Fibroblast of skin of back (primary cell): ENCODE measurements at places on chromosomes 5 and 9.

- no peak for DNase-seq
Measured at GRCh38 chr5:137234973-137235943, 263.9 kb downstream of the SPOCK1 start.

DNA sequence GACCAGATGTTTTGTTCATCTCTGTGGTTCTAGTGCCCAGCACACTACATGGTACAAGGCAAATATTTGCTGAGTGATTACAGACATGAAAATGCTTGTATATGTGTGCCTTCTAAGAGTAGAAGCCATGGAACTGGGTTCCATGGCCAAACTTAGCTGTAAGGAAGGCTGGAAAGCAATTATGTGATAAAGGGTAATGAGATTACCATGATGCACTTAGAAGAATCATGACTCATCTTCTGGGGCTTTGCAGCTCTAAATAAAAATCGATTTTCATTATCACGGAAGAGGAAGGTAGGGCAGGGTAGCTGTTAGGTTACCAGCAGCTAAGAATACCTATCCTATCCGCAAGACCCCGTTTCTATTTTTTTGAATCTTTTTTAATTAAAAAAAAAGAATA lies 28.0 kb downstream of the RFK start:
- DNase-seq = no peak

DNA sequence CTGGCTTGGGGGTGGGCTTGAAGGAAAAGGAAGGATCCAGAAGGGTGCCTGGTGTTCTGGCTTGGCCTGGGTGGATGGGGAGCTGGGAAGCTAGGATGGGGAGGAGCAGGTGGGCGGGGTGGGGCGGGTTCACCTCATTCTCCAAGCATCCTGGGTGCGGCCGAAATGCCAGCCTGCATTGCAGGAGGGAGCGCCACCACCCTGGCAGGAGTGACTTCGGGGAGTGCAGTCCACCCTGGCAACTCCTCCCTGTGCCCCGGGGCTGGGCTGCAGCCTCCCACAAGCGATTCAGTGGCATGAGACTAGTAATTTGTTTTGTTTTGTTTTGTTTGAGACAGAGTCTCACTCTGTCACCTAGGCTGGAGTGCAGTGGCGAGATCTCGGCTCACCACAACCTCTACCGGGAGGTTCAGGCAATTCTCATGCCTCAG lies 5.5 kb downstream of the TTC16 start:
- no peak for DNase-seq

- DNase-seq = no peak
Measured at GRCh38 chr5:9454012-9454481, 91.8 kb downstream of the SEMA5A start.

DNA sequence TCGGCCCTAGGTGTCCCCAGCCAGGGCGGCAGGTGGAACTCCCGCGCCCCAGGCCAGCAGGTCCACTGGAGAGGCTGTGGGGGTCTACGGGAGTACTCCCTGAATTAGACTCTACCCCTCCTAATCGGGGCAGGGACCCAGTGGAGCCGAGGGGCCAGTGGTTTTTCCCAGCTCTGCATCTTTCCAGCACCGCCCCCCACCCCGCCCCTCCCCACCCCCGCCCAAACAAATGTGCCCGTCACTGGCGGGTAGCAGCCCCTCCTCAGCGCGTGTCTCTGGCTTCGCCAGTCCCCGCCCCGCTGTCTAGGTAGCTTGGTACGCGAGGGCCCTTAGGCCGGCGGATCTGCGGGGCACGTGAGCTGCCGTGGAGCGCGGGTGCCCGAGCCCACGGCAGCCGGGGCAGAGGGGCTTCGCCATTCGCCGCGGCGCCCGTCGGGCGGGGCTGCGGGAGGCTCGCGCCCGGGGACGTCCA lies 7.0 kb downstream of the UNC5A start:
- no peak for DNase-seq

DNA sequence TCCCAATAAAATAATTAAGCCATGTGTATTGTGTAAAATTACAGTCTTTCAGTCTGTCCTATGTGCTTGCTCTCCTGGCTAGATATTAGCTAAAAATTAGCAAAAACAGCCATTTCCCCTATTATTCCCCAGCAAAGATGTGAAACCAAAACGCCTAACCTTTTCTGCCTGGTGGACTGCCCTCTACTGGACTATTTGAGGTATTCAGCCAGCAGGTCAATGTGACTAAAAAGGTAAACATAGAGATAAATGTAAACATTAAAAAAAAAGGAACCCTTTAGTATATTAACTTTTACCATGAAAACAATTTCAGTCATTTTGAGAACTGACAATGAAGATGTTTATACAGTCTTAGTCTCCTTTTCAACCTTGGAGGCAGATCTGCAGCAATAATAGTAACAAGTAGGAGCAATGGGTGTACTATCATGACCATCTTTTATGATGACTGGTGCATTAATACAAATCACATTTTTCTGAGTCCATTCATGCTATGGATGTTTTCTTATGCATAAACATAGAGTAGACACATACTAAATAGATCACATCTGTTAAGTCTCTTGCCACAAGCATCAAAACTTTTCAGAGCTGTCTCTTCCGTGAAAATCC lies 10.1 kb downstream of the ATG12 start:
- peak; percentile 54 for DNase-seq

GRCh38 chr9:134343637-134344036 lies 17.4 kb downstream of the RXRA start:
- no peak for DNase-seq

DNA sequence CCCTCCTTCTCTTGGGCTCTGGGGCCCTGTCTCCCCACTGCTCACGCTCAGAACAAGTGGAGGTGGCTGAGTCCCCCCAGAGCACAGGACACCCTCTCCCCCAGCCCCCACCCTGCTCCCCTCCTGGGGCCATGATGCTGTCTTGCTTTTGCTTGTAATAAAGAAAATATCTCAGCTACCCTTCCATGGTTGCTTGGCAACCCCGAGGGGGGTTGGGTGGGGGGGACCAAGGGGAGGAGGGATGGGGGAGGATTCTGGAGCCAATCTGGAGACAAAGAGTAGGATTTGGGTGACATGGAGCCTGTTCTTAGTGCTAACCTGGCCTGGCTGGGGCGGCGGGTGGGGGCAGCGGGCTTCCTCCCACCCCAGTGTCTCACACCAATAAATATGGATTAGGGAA lies 16.1 kb upstream of the CERCAM start:
- DNase-seq = no peak

GRCh38 chr9:132324425-132324824 lies 30.4 kb downstream of the SETX start:
- no peak for DNase-seq

- no peak for DNase-seq
Measured at GRCh38 chr5:95084757-95085156, 200.1 kb downstream of the MCTP1 start.

GRCh38 chr9:125660557-125660956 lies 46.5 kb downstream of the MAPKAP1 start:
- DNase-seq = no peak

DNA sequence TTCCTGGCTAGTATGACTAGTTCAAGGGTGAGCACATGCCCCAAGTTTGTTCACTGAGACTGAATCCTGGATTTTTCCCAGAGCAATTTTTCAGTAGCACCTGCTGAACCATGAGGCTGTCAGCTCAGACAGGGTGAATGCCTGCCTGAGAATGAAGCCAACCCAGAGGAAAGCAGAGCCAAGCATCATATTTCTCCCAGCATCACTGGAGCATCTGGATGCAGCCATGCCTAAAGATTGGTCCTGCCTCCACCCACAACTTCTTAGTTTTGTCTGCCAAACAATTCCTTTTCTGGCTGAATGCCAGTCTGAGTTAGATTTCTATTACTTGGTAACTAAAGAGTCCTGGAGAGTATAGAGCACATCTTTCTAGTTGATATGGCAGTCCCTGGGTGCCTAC lies 343.6 kb downstream of the CSNK1G3 start:
- DNase-seq = no peak

DNA sequence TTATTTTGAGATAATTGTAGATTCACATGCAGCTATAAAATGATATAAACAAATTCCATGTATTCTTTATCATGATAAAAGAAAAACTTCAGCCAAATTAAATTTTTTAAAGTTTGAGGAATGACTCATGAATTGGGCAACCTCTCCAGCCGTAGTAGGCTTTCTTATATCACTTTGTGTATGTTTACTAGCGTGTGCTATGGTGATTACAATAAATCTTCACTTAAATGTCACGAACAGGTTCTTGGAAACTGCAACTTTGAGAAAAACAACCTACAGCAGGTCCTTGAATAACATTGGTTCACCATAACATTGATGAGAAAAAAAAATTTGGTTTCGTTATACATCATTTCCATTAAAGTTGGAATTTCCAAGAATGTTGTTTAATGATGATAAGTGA lies 730.9 kb upstream of the TYRP1 start:
- no peak for DNase-seq

DNA sequence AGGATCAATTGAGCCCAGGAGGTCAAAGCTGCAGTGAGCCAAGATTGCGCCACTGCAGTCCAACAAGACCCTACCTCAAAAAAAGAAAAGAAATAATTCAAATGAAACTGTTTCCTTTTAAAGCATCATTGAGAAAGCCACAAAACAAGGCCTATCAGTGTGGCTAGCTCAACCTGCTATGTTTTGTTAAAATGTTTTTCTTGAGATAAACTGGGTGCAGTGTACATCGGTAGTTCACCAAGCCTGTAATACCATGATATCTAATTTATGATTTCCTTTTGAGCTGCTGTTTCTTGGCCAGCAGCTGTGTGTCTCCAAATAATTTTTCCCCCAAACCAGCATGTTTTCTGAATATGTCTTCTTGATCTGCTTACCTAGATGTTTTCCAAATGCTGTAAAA lies 97.3 kb upstream of the GOLGA1 start:
- DNase-seq = no peak

DNA sequence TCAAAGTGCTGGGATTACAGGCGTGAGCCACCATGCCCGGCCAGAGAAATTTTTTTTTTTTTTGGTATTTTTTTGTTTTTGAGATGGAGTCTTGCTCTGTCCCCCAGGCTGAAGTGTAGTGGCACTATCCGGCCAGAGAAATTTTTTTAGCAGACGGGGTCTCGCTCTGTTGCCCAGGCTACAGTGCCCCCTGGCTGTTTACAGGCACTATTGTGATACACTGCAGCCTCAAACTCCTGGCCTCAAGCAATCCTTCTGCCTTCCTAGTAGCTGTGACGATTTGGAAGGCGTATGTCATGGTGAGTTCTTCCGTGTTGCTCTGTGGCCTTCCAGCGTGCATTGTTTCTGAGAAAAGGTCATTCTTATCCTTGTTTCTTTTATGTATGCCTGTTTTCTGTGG lies 47.5 kb downstream of the CNOT6 start:
- DNase-seq = no peak

GRCh38 chr5:57718155-57718554 lies 235.5 kb upstream of the ACTBL2 start:
- peak; percentile 47 for DNase-seq

GRCh38 chr5:165157219-165157618 lies 1651.8 kb downstream of the MAT2B start:
- no peak for DNase-seq

- DNase-seq = no peak
Measured at GRCh38 chr9:123749580-123750202, 180.2 kb downstream of the DENND1A start.

DNA sequence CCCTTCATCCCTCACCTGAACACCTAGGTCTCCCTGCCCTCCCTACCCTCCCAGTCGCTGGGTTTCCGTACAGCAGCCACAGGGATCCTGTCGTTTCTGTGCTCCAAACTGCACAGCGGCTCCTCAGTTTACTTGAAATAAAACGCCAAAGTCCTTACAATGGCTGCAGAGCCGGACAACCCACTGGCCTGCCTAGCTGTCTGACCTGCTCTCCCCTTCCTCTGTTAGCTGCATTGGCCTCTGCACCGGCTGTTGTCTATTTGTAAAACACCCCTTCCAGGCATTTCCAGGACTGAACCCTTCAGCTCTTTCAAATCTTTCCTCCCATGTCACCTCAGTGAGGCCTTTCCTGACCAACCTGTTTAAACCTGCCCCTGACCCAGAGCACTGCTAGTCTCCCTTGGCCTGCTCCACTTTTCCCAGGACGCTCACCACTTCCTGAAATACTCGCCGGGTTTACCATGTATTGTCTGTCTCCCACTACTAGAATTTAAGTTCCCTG lies 9.1 kb upstream of the MGAT1 start:
- DNase-seq = no peak
